ENCODE measurements at places on chromosomes 5 and 9.
A peak's percentile ranks its signal among the peaks of the same experiment; 100 is the strongest.

DNA sequence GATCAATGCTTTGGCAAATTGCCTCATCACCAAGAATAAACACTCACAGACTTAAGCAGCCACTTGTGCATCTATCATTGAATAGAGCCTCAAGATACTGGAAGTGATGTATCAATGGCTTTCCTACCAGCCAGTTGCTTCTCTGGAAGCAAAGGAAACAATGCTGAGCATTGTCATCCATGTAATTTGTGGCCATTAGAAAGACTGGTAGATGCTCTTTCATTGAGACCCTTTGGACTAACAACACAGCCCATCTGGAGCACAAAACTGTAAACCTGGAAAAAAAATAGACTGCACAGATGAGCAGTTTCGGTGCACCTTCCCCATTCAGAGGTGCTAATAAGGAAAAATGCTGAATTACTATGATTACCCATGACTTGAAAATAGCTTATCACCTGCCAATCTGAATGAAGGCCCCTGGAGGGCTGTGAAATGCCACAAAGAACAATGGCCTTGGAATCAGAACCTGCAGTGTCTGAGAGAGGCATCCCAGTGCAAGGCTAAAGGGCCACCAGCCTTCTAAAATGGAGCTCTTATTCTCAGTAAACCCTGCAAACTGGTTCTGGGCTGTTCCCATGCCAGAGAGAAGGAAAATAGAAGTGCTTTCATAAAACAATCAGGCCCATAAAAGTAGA lies 127.5 kb downstream of the RFK start:
- DNase-seq, result no peak

DNA sequence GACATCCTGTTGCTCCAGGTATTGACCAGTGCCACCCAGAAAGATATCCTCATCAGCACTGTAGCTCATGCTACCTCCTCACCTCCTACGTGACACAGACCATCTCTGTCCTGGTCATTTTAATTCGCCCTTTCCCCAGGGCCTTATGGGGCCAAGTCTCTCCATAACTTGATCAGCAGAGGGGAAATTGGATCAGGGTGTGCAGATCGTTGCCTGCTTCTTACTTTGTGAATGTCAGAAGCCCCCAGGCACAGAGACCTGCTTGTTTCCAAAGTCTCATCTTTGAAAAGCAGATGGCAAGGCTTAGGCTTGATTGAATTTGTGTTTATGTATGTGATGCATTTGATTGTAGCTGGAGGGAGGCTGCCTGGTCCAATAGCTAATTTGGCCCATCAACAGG lies 8.8 kb upstream of the DBH start:
- no peak for DNase-seq

DNA sequence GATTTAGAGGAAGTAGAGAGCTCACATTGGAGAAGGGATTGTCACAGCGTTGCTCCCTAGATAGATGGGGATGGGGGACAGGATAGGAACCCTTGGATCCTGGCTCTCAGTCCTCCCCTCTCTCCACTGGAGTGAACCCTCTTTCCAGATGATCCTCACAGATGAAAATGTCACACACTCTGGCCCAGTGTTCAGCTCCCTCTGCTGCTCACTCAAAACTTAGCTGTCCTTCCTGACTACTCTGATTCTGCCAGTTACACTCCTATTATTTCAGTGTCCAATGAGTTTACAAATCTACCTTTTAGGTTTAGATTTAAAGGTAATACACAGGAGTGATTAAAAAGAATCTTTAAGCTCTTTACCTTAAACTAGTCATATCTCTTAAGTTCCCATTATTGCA lies 5.8 kb upstream of the SPINK7 start:
- no peak for DNase-seq

DNA sequence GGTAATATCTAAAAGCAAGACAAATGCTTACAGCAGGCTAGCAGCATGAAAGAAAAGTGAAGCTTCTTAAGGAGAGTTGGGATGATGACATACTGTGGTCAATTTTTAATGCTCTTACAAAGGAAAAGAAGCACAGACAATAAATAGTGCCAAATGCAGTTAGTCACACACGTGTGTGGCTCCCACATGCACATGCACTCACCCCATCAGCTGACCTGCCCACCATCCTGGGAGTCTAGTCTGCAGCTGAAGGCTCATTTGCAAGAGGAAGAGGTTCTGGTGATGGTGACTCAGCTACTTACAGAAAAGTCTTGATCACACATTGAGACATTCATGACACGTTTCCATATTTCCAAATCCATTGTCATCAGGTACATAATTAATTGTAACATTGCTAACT lies 129.3 kb downstream of the MRPL36 start:
- no peak for DNase-seq

GRCh38 chr9:126211441-126212074 lies 115.1 kb upstream of the MVB12B start:
- no peak for DNase-seq

DNA sequence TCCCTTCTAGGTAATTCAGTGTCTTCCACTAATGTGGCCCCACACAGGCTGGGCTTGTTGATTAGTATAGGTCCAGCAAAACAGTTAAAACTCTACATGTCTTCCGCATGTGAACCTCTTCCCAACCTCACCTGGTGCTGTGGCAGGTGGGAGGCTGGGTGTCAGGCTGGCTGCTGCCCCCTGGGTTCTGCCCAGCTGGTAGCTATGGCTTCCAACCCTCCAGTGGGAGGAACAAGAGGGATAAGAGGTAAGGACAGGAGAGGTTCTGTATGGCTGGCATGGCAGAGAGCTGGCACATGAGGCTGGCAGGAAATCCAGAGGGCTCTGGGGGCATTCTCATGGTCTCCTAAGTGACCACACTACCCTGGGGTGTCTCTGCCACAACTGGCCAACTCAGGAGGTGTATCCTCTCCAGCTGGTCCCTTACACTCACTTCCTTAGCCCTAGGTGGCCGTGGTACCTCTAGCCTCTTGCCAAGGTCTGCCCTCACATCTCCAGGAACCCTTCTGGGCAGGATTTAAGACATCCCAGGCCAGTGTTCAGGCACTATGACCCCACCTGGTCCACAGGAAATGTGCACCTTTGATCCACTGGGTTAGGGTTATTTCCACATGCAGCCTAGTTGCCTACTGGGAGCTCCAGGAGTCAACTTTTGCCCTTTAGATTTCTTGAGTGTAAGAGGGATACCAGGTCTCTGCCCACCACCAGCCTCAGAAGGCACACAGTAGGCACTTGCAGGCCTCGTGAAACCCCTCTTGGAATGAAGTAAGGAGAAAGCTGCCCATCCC lies 41.7 kb downstream of the AHRR start:
- DNase-seq, result no peak

GRCh38 chr5:156331181-156331580 lies 4.2 kb downstream of the SGCD start:
- DNase-seq, result no peak

DNA sequence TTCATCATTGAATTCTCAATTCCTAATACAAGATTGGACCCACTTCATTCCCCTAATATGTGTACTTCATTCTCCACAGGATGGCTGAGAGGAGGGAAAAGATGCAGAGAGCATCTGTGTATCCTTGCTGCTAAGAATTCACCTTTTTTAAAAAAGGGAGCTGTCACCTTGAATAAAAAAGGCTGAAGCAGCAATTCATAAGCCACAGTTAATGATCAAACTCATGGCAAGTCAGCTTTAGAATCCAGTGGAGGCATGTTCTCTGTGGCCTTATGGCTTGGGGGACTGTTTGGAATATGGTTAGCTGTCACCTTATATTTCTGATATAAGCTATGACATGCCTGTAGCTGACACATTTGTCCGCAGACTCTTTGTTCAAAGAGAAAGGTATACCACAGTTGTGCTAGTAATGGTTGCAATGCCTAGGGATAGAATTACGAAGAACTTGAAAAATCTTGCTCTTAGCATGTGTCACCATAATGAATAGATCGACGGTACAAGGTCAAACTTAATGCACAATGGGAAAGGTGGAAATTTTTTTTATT lies 256.8 kb upstream of the TNC start:
- no peak for DNase-seq

GRCh38 chr9:68515326-68516017 lies 25.2 kb downstream of the TMEM252 start:
- no peak for DNase-seq

DNA sequence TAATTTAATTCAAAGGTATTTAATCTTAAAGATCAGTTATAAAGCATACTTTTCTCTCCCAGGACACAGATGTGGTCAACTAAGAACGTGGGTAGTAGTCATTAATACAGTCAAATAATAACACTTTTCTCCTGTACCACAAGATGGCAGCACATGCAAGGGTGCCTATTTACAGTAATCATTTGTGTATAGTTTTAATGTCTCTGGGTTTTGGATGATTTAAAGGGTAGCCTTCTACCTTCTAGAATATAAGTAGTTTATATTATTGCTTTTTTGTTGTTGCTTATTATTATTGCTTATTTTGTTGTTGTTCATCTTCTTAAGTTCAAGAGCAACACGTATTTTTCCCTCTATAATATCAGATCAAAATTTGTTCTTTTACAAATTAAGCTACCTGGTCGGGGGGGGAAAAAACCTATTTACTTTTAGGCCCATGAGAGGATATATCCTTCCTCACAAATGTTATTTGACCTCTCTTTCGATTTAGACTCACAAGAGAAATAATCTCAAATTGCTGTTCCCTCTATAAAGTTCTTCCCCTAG lies 59.6 kb upstream of the SLC27A6 start:
- DNase-seq, result peak; percentile 57

GRCh38 chr9:123262338-123262737 lies 6.0 kb downstream of the STRBP start:
- DNase-seq, result no peak

DNA sequence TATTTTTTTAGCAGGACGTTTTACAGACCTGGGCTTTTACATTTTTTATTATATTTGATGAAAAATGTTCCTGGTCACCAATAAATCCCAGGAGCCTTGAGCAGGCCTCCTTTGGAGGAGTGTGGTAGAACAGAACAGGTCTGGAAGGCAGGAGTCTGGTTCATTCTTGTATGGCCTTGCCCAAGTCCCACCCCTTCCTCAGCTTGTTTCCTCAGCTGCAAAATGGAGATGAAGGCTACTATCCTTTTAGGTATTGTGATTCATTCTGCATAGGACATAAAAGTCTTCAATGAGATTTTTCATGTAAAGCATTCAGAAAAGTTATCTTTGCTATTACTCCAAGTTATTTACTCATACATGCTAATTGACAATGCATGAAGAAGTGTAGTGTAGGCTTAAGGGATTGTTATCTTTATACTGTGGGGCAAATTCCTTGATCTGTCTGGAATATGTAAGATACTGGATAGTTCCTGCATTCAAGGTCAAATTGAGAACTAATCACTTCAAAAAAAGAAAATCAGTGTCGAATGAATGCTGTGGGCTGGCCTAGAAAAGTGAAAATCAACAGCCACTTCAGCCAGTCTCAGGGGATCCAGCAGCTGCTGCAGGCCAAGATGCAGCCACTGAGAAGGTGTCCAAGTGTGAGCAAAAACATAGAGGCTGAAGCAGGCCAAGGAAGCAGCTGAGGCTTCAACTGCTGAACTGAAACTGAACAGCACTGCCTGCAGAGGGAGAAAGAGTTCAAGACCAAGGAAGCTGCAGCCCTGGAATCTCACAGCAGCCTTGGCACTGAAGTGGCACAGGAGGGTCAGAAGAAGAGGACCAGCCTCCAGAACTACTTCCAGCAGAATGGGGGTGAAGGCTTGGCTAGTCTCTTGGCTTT lies 15.5 kb upstream of the SLC36A3 start:
- DNase-seq, result no peak

- no peak for DNase-seq
These were observed 56.7 kb upstream of the CARTPT start for GRCh38 chr5:71662381-71662780.

DNA sequence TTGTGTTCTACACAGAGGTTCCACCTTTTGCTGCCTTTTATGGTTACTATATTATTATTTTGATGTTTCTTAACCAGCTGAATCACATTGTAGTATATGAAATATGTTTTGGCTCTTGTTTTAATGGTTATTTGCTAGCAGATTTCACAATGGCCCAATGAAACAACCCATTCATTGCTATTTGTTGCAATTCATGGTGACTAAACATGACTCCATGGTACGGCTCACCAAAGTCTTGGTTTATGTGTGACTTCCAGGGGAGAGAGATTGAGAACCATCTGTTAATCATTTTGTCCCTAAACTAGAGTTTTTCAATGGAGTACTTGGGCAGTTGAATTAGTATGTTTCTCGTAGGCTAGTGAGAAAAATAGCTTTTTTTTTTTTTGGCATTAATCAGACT lies 108.4 kb downstream of the GHR start:
- DNase-seq, result no peak

- DNase-seq, result no peak
These were observed 13.2 kb upstream of the PRDM12 start for GRCh38 chr9:130651221-130651620.

DNA sequence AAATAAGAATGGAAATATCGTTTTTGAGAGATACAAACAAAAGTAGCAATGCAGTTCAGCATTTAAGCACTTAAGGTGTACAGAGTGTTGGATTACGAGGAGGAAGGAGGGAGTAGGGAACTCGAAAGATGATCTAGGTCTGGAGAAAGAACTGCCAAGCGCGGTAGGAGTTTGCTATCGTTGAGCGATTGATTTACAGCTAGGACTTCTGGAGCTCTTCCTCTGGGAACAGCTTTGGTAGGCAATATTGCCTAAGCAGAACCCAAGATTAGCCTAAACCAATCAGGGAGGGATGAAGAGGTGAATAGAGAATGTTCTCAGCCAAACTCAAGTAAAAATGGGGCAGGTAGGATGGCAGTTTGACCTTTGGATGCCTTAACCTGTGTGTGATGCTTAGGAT lies 965 bp downstream of the CLTA start:
- no peak for DNase-seq

DNA sequence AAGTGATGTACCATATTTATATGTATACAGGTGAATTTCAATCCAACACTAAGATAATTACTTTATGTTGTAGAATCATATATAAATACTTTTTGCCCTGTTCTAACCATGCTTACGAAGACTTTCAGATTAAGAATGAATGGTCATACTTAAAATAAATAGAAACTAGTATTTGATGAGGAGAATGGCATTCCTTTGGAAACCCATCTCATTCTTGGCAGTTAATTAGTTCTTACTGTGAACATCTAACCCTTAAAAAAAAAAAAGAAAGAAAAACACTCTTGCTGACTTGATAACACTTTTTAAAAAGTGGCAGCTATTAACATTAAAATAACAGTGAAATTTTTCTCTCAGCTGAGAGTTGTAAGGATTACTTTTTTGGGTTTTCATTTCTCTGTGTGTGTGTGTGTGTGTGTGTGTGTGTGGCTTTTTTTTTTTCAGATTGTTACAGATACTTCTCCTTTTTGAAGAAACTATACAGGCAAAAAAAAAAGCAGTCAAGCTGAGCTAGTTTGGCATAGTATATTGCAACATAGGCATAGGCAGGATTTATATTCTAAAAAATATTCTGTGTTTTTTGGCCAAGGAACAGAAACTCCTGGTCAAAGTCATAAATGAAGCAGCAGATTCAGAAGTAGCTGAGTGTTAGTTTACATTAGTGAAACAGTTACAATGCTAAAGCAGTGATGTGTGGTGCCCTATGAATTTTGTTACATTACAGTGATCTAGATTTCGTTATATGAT lies 163.5 kb downstream of the CD180 start:
- DNase-seq, result no peak

GRCh38 chr9:138013836-138014562 lies 136.4 kb downstream of the CACNA1B start:
- no peak for DNase-seq
